ENCODE measurements at places on chromosomes 3 and 15.

DNA sequence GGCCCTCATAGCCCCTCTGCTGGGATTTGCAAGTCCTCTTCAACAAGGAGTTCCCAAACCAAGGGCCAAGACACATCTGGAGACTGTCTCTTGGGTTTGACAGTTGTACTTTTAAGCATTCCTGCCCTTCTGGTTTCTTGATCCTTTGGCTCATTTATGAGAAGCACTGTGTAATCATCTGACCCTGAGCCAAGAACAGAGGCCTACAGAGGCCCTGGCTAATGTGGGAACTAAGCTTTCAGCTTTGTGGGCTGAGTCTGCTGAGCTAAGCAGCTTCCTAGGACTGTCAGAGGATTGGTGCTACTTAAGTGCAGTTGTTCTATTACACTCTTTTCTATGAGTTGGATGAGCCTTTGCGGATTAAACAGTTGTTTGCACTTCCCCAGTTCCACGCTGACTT, 178.3 kb downstream of the KBTBD8 start:
- DNase-seq: no peak

GRCh38 chr15:69164807-69165636, 4.6 kb downstream of the GLCE start:
- no peak for DNase-seq

- DNase-seq: no peak
These were observed 89.5 kb downstream of the MYH15 start for GRCh38 chr3:108420926-108421325.

DNA sequence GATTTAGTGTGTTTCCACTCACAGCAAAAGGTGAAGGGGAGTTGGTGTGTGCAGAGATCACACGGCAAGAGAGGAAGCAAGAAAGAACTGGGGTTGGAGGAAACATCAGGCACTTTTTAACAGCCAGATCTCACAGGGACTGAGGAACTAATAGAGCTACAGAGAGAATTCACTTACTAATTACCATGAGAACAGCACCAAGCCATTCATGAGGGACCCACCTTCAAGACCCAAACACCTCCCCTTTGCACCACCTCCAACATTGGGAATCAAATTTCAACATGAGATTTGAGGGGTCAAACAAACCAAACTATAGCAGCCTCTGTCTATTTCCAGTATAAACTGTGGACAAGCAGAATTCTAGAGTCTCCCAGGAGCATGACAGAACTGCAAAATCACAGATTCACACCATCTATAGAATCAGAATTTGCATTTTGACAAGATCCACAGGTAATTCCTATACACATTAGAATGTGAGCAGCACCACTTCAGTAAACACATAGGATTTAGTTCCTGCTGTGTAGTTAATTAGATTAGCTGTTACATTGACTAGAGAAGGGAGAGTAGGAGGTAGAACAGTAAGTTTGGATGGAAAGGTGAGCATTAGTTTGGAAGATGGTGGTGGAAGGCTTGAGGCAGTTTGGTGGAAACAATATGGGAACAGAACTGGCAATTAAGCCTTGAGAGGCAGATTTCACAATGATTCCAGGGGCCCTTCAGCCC, 311.7 kb downstream of the NSUN3 start:
- DNase-seq: no peak

DNA sequence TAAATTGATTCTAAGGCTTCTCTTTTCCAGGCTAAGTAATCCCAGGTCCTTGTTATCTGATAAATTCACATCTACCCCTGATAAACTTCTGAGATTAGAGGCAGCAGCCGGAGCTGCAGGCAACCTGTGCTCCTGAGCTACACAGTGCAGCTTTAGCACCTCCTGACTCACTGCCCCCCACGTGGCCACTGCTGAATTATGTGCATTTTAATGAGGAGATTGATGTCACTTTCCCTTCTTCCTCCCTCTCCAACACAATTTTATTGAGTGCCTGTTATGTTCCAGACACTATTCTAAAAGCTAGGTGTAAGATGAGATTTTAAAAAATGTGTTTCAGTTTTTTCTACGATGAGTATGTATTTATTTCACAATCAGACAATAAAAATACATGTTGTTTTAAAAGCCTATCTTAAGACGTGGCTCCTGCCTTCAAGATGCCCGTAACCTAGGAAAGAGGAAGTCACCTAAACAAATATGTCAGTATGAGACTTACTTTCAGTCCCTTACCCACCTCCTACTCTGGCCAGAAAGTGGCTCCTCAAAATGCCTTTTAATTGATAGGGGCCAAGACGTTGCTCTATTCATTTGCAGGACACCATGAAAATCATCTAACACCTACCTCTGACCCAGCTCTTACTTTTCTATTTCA, 161.5 kb upstream of the PFN2 start:
- no peak for DNase-seq

DNA sequence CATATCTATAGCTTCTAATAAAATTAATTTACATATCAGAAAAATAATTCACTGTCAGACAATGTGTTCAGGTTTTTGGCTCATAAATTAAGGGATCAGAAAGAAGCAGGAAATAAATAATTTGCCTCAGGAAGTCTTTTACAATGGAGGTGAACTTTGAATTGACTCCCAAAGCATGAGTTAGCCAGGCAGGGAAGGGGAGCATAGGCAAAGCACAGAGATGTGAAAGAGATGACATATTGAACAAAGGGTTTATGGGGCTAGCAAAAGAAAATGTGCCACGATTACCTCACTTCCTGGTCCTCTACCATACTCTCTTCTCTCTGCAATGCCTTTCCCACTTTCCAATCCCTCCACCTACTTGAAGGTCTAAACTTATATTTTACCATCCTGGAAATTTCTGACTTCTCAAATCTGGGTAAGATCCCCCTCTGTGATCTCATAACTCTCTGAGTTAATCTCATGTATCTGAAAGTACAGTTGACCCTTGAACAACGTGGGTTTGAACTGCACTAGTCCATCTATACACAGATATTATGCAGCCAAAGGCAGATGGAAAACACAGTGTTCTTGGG, 4.1 kb upstream of the HEXA start:
- no peak for DNase-seq

GRCh38 chr15:41896566-41896965, 2.7 kb upstream of the SPTBN5 start:
- DNase-seq: no peak

Measured in CD8-positive, alpha-beta T cell (primary cell).